ENCODE measurements at places on chromosomes 11 and 22.

GRCh38 chr22:48829908-48830307 is 997.8 kb downstream of the BRD1 start:
- no peak for DNase-seq

DNA sequence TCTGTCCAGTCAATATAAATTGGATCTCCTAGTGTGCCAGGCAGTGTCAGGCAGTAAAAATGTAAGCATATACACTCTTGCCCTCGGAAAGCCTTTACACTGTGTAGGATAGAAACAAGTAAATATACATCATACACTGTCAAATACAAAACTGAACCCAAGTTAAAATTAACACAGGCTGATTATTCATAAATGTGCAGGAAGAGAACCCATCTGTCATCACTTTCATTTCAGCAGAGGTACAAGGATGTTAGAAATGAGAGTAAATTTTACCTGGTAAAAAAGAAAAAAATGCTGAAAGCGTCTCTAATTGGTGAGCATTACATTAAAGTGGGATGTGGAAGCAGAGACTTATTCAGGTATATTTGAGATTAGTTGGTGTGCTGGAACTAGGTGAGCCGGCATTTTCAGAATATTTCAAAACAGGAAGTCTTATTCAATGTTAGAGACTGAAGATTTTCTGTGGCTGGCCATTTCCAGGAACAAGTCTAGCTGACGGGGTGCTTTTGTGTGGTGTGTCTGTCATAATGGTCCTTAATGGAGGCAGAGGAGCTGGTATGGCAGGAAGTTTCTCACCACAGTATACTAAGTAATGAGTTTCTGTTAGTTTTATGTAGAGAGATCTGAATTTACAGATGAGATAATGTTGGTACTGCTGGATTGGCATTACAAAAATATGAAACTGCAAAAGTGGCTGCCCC is 192.6 kb downstream of the CASP12 start:
- peak; percentile 57 for DNase-seq

GRCh38 chr11:2420502-2421225 is 20.1 kb downstream of the TSSC4 start:
- no peak for DNase-seq

- no peak for DNase-seq
Measured at GRCh38 chr11:3109434-3109833, 52.2 kb upstream of the CARS1 start.

DNA sequence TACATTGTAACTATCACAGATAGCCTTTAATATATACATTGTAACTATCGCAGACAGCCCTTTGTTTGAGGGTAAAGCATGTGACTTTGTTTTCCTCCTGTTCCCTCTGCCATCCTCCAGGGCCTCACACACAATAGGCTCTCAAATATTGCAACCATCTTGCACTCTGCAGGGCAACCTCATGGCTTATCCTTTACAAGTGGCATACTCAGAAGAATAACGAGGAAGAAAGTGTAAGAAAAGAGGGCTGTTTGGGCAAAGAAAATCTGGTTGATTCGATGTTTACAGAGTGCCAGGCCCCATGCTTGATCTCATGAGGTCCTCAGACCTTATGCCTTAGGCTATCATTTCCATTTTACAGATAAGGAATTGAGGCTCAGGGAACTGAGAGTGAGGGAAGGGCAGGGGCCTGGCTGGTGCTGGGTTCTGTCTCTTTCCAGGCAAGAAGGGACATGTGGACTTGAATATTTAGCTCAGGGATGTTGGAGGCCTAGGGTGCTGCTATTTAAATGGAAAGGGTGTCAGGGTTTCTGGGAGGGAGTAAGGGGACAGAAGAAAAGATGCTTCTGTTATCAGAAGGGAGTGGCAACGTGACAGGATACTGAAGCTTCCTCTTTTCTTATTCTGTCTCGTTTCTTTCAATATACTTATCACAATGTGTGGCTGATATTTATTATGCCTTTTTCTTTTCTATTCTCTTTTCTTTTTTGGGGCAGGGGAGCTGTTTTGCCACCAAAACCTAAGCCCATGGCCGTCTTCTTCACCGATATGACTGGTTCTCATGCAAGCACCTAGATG is 1.1 kb upstream of the SAMM50 start:
- DNase-seq, result no peak

DNA sequence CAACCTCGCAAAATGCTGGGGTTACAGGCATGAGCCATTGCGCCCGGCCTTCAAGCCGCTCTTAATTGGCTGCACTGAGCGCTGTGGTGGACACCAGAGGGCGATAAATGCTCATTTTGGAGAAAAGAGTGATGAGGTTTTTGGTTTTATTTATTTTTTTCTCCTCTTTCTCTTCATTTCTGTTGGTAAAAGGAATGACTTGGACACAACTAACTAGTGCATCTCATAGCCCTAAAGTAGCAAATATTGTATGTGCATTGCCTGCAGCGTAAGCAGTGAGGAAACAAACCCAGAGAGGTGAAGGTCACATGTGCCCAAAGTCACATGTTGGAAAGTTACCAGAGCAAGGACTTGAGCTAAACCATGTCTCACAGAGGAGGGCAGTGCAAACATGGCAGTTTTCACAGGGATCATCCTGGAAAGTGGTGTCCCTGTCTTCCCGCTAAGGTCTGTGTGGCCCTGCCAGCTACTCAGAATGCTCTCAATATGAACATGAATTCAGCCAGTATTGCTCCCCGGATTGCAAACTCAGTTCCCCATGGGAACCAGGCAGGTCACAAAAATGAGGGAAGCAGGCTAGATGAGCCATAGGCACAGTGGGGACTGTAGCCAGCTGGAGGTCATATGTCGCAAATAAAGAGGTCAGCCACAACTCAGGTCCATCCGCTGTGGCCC is 8.6 kb upstream of the CD82 start:
- DNase-seq, result peak; percentile 43

DNA sequence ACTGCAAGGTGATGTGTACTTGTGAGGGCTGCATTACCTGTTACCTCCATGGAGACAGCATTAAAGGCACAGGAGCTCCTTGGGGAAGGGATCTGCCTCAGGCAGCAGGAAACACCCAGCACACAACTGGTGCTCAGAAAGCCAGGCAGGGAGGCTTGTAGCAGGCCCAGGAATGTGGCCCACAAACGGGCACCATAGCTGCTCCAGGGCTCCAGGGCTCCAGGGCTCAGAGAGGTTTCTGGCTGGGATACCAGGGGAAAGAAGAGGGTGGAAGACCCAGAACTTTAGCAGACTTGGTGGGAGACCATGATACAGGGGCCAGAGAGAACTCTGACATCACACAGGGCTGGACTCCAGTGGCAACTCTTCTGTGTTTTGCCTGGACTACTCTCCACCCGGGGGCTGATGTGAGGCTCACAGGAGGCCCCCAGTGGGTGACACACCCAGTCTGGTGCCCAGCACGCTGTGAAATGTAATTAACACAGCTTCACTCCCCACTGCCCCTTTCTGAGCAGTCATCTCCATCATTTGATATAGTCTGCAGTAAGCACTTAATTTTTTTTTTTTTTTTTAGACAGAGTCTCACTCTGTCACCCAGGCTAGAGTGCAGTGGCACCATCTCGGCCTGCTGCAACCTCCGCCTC is 14.7 kb upstream of the SULT4A1 start:
- no peak for DNase-seq

DNA sequence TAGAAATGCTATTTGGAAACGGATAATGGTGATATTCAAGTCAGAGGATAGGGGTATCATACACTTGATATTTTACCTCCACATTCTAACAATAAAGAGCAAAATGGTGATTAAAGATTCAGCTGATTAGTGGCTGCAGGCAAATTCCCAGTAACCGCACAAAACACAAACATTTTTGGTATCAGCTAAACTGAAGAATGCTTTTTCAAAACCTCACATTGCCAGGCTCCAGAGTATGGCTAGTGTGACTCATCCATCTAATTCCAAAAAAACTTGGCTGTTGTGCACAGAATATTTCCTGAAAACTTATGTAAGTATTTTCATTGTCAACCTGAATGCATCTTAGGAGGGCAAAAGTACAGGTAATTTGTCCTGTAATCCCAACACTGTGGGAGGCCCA is 10.9 kb downstream of the SRPRA start:
- DNase-seq, result no peak

DNA sequence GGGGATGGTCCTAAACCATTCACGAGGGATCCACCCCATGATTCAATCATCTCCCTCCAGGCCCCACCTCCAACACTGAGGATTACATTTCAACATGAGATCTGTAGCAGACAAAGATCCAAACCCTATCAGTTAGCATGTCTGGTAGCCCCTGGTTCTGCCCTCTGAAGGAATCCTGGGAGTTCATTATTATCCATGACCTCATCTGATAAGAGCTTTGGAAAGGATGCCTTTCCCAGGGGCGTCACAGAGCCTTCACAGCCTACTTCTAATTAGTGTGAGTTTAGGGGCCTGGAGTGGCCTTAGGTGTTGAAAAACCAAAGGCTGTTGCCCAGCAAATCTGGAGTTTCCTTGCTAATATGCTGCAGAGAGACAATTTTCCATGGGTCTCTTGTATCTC is 8.6 kb upstream of the EIF3M start:
- DNase-seq, result no peak

DNA sequence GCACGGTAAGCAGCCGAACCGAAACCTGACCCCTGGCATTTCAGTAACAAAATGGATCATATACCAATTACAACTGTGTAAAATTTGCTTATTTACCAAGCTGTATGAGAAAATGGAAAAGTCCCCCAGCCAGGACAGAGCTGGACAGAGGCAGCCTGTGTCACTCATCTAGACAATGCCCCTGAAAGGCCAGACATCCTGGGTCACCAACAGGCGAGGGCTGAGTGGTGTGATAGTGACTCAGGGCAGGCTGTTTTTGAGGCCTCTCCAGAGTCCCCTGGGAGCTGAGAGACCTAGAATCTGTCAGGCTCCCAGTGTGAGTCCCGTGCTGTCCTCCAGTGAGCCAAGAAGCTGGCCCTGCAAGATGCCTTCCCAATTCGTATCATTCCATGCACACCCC is 680.4 kb downstream of the TBC1D22A start:
- no peak for DNase-seq

- no peak for DNase-seq
Measured at GRCh38 chr11:50174189-50174588, 141.5 kb downstream of the OR4C45 start.

DNA sequence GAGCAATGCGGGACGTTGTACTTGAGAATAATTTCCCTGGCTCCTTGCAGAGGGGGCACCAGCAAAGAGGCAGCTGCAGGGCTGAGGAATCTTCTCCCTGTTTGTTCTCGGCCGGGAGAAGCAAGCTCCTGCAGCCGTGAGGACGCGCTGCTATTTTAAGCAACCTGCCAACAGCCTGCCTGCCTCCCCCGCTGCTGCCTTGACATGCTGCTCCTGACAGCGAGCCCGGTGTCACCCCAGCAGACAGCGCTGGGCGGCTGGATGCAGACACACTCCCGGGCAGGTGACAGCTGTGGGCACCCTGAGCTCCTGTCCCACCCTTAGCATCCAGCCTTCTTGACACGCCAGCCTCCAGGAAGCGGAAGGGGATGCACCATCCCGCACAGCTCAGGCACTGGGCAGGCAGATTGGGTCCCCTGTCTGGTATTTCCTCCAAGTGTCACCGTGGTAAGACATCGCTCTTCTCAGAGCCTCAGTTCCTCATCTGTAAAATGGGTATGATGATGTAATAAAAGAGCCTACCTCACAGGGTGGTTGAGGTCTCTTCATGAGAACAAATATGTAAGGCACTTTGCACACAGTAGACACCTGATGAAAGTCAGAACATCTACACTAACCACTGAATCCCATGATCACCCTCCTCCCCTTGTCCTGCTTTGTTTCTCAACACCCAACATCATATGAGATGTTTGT is 530.6 kb downstream of the MN1 start:
- DNase-seq, result no peak

DNA sequence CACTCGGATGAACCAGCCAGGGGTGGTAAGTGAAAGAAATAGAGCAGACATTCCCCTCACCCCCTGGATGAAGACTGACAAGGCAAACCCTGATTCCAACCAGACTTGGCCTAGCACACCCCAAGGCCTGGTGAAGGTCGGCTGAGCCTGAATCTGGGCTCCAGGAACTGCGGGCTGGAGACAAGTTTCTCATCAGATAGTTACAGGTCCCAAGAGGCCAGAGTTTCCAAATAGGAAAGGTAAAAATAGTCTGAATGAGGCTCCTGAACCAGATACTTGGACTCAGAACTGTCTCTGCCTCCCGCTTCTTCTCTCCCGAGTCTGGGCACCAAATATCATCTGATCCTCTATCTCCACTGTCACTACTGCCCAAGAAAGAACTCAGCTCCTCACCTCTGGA is 7.8 kb downstream of the ZMAT5 start:
- no peak for DNase-seq

DNA sequence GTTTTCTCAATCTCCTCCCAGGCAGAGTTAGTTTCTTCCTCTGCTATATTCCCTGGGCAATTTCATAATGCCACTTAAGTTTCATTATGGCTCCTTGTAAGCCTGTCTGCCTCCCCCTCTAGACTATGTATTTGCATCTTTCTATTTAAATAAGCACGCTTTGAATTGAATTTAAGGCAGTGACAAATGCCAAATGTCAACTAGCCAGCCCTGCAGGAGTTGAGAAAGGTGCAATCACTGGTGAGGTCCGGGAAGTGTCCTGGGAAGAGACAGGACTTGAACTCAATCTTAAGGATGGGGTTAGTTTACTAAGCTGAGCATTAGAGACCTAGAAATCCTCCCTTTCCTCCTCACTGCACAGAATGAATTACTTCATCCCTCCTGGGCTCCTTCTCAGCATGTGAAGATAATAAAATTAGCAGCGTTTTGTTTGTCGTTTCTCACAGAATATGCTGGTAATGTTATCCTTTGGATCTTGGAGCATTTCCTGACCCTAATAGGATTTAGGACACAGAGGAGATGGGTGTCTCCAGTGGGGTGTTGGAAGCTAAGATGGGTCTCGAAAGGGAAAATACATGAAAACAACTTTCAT is 1.6 kb downstream of the TCP11L1 start:
- no peak for DNase-seq

DNA sequence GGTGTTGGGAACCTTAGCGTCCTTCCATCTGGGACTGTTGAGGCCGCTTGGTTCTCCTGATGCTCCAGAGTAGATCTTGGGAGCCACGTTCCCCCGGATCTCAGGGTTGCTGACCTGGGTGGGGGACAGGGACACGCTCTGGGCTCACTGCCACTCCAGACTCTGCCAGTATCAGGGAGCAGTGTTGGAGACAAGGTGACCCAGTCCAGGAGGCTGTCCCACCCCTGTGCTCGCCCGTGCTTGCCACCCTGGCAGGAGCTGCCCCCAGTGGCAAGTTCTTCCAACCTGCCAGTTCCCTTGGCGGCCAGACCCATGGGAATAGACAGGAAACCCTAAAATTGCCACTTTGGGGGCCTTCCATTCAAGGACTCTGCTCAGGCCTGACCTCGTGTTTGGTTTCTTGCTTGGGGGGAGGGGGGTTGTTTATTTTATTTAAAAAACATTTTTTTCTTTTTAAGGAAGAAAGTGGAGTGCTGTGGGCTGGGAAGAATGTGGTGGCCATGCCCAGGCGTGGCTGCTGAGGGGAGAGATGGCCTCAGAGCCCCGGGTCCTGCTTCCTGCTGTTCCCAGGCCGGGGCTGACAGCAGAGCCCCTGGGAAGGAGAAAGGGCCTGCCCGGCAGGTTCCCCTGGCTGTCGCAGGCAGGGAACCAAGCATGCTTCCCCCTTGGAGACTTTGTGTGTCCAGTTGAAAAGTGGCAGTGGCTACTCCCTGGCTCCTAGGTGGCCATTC is 7.2 kb downstream of the GRK2 start:
- DNase-seq, result no peak

- no peak for DNase-seq
Measured at GRCh38 chr22:45268167-45268957, 16.4 kb upstream of the UPK3A start.
